ENCODE measurements at places on chromosomes 11 and 22. TPM values are rescaled to one million over a fixed set of nuclear protein-coding genes. Genes with fewer than 3 reads are reported as not detected.

DNA sequence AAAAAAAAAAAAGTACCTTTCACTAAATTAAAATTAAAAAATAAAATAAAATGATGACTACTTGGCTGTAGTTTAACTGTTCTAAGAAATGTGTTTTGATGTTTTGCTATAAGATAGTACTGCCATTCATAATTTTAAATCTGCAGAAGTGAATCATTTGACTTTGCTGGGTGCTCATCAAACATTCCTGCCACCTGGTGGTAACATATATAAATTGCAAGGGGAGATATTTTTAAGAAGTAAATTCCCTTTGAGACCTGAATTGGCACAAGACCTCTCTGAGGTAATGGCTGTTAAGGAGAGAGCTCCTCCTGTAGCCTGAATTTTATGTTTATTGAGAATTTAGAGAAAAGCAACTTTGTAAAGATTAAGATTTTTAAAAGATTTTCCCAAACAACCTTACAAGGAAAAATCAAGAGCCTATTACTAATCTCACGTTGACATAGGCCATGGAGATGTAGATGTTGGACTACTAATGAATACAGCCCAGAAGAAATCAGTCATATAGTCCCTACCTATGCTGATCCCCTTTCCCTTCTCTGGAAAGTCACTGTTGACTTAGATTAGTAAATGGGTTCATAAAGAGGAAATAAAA lies 11.9 kb upstream of the NARS2 start:
- no peak for DNase-seq

DNA sequence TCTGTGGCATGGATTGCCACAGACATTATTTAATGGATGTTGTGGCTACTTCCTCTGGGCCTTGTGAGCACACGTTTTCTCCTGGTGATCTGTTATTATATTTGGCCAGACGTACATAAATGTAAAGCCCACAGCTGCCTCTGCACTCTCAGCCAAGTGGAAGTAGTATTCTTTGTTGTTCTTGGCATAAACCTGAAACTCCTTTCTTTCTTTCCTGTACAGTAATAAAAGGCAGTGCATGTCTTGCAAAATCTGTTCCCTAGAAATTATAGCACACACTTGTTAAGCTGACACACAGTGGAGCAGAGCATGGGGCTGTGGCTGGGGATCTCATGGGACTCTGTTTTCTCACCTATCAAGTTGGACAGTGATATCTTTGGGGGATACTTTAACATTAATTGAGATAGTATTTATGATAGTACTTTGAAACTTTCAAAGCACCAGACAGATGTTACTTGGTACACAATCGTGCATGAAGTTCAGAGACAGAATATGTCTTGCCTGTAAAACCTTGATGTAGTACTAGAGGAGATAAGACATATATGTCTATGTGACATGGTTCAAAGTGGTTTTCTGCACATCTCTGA lies 20.9 kb downstream of the PANX1 start:
- no peak for DNase-seq

DNA sequence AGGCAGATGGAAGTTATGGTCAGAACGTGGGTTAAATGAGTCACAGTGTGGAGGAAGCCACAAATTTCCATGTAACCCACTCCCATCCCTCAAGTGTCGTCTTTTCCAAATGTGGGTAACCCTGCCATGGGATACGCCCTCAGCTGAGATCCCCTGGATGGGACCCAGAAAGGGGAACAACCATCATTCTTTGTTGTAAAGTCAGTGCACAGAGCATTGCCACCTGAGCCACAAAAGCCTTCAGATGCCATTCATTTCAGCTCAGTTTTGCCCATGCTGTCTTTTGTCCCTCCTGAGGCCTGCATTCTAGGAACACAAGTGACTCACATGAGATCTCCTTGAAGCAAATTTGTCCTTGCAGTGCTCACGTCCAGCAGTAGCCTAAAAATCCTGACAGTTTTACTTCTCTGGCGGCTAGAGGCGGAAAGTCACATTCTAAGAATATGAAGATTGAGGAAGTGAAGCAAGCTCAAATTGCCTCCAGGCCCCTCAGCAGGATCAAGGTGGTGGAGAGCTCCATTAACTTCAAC lies 30.6 kb downstream of the MMP13 start:
- DNase-seq: no peak

- no peak for DNase-seq
Measured at GRCh38 chr11:110079726-110080125, 13.5 kb upstream of the ZC3H12C start.

DNA sequence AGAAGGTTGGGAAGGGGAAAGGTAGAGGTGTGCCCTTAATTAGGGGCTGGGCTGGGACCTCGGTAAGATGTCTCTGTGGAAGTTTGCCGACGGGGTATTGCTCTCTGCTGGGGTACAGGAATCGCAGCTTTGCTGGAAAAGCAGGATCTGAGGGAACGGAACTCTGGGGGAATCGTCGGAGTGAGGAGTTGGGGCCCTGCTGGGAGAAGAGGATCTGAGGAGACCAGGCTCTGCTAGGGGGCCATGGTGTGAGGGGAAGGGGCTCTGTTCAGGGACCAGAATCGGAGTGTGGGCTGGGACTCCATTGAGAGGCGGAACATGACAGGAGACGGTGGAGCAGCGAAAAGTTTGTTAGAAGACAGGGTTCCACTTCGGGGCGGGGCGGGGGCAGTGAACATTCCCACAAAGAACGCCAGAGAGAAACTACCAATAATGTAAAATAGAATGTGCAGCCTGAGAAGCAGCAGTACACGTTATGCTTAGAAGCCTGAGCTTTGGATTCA lies 456 bp downstream of the AAMDC start:
- DNase-seq: peak; percentile 43

ADAMTS8 gene
- total RNA-seq: 0.48 TPM

NCAPH2 gene
- total RNA-seq: 28.8 TPM
